Activated naive CD4-positive, alpha-beta T cell treated with anti-CD3 and anti-CD28 coated beads, Interleukin-2, amount 50 U/mL, for 16 hours (primary cell): ENCODE measurements at places on chromosomes 13 and 19.
A peak's percentile ranks its signal among the peaks of the same experiment; 100 is the strongest.

DNA sequence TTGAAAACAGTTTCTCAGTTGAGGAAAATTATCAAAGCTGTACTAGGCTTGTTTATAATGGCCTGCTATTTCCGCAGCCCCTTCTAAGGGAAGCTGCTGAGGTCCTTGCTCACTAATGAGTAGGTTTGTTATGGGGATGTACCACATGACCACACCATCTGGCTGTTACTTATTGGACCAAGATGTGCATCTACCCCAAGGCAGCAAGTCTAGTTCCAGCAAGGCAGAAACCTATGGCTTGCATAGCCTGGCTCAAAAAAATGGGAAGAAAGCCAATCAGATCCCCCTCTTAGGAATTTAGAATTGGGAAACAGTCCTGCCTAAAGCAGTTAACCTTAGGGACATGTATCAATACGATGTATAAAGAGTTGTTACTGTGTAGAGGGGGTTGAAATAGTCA, 186.5 kb upstream of the SPRY2 start:
- DNase-seq: no peak

GRCh38 chr13:73109288-73109899, 50.6 kb downstream of the KLF5 start:
- no peak for DNase-seq

GRCh38 chr19:50383001-50383851, 921 bp upstream of the POLD1 start:
- no peak for DNase-seq

GRCh38 chr13:70385852-70386251, 277.6 kb upstream of the KLHL1 start:
- peak; percentile 8 for DNase-seq

DNA sequence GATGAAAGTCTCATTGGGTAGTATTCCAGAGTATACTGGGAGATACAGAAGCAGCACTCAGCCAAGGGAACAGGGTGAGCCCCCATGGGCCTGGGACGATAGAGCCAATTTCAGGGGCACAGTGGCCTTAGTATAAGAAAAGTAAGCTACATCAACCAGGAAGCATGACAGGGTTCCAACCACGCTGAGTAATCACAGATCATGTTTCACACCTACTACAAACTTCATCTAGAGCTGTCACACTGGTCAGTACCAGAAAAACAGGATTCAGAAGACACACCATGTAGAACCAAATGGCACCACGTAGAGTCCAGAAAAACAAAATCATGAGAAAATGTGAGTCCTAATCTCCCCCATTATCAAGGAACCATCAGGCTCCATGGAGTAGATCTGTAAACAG, 1292.4 kb upstream of the MIR17HG start:
- no peak for DNase-seq

GRCh38 chr19:47063874-47064273, 15.4 kb upstream of the TMEM160 start:
- no peak for DNase-seq

DNA sequence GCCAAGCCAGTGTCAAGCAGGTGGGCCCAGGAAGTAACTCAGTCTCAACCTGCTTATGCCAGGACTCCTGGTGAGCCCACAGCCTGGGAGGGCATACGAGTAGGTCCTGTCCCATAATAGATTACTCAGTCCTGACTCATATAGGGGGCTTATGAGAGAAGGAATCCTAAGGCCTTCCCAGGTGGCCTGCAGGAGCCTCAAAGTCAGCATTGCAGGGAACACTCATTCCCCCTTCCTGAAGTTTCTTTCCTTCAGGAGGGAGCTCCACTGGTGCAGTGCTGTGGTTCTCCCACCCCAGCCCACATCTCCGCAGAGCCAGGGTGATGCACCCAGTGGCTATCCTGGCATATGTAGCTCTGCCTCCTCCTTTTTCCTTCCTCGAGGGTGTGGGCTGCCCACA, 137.3 kb downstream of the ZIC5 start:
- no peak for DNase-seq

DNA sequence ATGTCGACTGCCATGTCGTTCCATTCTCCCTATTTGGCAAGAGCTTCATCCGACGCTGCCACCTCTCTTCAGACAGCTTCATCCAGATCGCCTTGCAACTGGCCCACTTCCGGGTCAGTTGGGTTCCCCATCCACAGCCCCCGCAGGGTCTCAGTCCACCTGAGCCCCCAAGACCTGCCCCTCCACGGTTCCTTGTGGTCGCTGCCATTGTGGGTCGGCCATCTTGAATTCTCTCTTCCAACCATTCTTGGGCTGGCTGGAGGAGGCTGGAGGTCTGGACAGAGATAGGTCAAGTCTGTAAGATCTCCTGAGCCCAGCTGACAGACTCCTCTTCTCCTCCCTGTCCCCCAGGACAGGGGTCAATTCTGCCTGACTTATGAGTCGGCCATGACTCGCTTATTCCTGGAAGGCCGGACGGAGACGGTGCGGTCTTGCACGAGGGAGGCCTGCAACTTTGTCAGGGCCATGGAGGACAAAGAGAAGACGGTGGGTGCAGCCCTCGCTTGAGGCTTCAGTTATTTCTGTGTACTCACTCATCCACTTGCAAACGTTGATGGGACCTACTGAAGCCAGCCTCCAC, 19.5 kb downstream of the CPT1C start:
- no peak for DNase-seq

GRCh38 chr13:82358284-82358683, 1524.0 kb downstream of the SLITRK1 start:
- DNase-seq: no peak

GRCh38 chr13:71254384-71254783, 612.6 kb downstream of the DACH1 start:
- DNase-seq: no peak

GRCh38 chr13:44140146-44140545, 233.5 kb upstream of the SERP2 start:
- no peak for DNase-seq

GRCh38 chr13:39527961-39528660, 74.9 kb downstream of the LHFPL6 start:
- DNase-seq: no peak

GRCh38 chr13:100502446-100502845, 86.1 kb downstream of the GGACT start:
- no peak for DNase-seq

- DNase-seq: no peak
Measured at GRCh38 chr19:4776436-4777211, 14.9 kb upstream of the FEM1A start.

DNA sequence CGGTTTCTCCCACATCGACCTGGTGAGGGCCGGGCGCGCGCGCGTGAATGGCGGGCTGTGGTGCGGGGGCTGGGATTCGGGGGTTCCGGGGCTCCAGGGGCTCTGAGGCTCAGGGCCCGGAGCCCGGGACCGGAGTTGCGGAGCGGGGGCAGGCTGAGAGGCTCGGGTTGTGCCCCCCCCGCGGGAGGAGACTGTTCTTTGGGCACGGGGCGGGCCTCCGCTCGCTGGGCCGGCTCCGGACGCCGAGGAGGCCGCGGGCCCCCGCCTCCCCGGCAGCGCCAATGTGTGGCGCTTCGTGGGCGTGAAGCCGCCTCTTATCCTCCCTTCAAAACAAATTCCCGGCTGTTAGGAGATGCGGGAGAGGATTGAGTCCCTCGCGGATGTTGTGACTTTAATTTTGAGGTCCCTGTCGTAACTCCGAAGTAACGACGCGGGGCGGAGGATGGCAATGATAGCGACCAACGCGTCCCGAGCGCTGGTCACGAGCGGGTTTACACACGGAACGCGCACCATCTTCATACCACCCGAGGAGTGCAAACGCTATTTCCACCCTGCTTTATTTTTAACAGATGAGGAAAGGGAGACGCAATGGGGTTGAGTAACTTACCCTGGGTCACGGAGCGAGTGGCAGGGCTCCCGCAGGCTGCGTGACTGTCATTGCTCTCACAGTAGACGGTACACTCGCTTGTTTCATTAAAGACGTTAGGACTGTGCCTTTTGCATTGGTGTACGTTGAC, 536 bp downstream of the UBA2 start:
- DNase-seq: peak; percentile 45

GRCh38 chr19:10855879-10856522, 7.8 kb downstream of the C19orf38 start:
- DNase-seq: no peak

- no peak for DNase-seq
Measured at GRCh38 chr19:29329460-29330134, 116.6 kb upstream of the UQCRFS1 start.

DNA sequence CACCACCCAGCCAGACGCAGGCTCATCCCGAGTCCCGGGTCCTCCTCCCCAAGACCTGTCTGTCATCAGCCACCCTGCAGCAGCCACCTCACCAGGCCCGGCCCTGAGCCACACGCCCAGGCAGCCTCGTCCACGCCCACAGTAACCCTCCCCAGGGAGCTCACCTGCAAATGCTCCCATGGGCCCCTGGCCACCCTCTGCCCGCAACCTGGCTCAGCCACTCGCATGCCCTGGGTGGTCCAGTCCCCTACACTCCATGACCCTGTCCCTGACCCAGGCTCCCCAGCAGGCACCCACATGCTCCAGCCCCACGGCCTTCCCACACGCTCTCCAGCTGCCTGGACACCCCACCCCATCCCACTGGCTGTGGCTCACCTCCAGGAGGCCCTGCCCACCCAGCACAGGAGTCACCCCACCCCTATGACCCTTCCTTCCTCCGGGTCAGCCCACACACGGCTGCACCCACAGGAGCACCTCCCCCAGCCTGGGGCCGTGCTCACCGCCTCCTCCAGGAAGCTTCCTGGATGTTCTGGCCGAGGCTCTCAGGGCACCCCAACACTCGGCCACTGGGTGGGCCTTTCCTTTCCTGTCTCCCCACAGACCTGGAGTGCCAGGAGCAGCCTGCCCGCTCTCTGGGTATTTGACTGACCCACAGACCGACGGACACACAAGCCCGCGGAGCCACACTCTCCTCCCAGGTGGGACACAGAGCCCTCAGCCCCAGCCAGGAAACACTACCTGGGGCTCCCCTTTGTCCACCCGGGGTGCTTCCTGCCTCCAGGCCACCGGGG, 3.6 kb downstream of the TMEM259 start:
- DNase-seq: no peak

- no peak for DNase-seq
Measured at GRCh38 chr19:43700395-43701000, 15.4 kb upstream of the IRGC start.

- DNase-seq: no peak
Measured at GRCh38 chr13:60148918-60149317, 14.8 kb downstream of the DIAPH3 start.

GRCh38 chr19:2016041-2016807, 710 bp upstream of the BTBD2 start:
- DNase-seq: peak; percentile 57

DNA sequence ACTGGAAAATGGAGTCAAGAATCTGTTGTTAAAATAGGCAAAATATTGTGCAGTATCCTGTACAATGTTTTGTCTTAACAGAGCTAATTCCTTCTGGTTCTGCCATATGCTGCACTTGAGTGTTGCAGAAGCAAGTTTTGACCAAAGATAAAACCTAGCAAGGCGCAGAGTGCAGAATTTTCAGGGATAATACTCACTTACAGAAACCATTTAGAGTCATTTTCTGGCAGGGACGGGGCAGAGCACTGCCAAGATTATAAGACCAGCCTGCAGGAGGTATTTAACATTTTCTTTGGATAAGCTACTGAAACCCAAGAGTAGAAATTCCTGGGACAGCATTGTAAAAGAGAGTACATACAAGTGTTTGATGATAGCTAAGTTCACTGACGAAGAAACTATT, 159.5 kb upstream of the EDNRB start:
- no peak for DNase-seq

DNA sequence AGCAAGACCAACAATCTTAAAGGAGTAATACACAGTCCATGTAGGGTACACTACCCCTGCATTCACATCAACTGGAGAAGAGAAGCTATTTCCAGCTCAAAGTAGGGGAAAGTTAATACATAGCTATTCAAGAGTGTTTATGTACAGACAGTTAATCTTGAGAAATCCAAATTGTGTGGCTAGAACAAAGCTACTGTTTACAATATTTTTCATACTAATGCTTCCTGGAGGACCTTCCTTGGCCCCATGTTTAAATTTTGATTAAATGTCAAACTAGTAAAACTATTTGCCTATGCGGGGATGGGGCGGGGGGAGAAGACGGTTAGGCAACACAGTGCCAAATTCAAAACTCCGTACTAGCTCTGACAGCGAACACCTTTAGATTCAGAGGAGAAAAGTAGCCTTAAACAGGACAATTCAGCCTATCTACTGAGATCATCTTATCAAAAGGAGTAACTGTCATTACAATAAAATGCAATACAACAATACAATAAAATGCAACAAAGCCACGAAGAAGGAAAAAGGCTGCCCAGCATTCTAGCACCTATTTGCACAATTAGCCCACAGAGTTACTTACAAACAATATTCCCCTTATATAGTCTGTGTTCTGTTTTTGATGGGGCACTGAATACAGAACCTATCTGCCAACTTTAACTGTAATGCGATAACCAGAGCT, 29.1 kb downstream of the BRD4 start:
- no peak for DNase-seq

- DNase-seq: no peak
Measured at GRCh38 chr13:21164631-21165030, 11.7 kb downstream of the SKA3 start.

GRCh38 chr13:94280349-94280748, 199.1 kb downstream of the DCT start:
- no peak for DNase-seq

DNA sequence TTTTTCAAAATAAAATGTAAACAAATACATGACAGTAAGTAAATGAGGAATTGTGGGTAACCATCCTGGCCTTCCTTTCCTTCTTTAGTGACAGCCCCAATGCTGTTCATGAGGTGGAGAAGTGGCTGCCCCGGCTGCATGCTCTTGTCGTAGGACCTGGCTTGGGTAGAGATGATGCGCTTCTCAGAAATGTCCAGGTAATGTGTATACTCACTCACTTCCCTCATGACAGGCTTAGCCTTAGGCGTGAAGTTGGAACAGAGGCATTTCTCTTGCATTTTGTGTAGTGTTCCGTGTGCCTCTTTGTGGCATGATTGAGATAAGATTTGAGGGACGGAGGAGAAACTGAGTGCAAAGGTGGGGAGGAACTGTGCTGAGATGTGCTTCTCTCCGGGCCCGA, 12.0 kb downstream of the NAXD start:
- no peak for DNase-seq

- DNase-seq: peak; percentile 68
Measured at GRCh38 chr19:18173572-18174288, at the start of gene IFI30. IFI30 (plus strand) TSS chr19:18173813; CDS start chr19:18173842, 29 bp downstream.

GRCh38 chr19:35098413-35099049, 17.1 kb upstream of the FXYD3 start:
- DNase-seq: no peak
